ENCODE measurements at places on chromosomes 4 and X.

DNA sequence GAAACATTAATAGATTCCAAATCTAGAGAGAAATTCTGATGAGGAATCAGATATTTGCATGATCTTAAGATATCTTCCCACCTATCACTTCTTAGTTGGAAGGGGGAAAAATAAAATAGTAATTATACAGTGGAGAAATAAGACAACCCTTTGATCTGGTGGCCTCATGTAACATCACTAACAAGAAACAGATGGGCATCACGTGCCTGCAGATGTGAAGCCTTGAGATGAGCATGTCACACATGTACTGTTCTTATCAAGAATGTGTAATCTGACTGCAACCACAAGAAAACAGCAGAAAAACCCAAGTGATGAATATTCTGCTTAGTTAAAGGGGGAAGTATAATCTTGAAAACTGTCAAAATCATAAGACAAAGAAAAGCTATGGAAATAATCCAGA, 31.4 kb upstream of the NKX6-1 start:
- no peak for DNase-seq

GRCh38 chr4:19684084-19684483, 567.6 kb upstream of the SLIT2 start:
- DNase-seq, result no peak

- DNase-seq, result no peak
Measured at GRCh38 chr4:32340591-32340990, 1620.4 kb downstream of the PCDH7 start.

GRCh38 chr4:51842167-51842553, 793 bp upstream of the DCUN1D4 start:
- no peak for DNase-seq

DNA sequence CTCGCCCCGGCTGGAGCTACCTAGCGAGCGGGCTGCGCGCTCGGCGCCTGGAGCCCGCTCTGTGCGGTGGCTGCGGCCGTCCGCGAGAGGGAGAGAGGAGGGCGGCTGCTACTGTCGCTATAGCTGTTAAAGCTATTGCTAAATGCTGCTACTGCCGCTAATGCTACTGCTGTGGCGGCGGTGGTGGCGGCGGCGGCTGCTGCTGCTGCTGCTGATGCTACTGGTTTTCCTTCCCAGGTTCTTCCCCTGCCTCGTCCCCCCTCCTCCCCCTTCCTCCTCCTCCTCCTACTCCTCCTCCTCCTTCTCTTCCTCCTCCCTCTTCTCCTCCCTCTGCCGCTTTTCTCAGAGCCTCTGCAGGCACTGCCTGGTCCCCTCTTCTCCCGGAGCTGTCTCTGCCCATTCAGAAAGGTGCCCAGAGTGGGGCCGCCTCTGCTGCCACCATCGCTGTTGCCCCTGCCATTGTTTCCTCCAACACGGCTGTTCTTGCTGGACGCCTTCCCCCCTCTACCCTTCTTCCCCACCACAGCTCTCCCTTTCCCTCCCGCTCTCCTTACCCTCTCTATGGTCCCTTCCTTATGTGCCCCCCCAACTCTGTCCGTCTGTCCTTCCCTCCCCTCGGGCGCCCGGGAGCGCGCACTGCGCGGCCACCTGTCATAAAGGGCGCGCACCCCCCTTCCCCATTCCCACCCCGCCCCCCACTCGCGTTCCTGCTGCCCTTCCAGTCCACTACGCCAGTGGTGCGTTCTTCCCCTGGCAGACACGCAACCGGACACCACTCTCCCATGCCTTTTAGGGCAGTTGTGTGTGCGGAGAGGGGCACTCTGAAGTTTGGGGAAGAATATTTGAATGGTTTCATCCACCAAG, at the start of gene NEXMIF:
NEXMIF (minus strand) TSS at position 228 of the 864 bp plus-strand sequence.
- no peak for DNase-seq

- peak; percentile 81 for DNase-seq
Measured at GRCh38 chr4:101527188-101527587, 179.9 kb upstream of the PPP3CA start.

GRCh38 chr4:76984788-76985211, 35.2 kb downstream of the SEPTIN11 start:
- no peak for DNase-seq

- DNase-seq, result no peak
Measured at GRCh38 chrX:47633689-47634590, 4.2 kb upstream of the CFP start.

DNA sequence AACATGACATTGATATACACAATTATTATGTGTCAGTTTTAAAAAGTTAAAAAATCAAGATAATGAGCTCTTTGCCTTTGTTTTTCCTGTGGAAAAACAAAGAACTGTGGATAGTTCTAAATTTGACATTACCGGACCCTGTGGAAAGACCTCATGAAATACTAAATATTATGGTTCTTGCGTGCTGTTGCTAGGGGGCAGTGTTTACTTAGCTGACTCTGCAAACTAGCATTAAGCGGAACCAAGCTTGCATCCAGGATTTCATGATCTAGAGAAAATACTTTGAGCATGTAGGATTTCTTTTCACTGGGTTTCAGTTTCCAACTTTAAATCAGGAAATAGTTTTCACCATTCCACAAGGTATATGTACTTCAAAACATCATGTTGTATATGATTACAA, 33.6 kb downstream of the CLCN4 start:
- peak; percentile 28 for DNase-seq

- DNase-seq, result no peak
Measured at GRCh38 chr4:8274765-8275547, 5.4 kb downstream of the HTRA3 start.

DNA sequence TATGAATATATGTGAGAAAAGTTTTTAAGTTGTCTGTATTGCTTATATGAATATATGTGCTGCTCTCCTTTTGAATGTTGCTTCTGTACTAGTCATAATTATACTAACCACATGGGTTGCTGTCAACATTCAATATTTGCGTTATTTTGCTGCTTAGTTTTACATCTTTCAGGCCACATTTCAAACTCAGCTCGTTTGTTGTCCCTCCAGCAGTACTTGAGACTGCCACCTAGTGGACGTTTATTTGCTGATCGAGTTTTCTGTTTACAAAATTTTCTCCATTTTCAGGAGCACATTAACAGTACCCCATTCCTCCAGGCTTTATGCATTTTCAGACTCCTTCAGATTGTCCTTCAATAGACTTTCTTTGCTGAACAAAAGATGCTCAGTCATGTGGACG, 75.8 kb downstream of the NUDT11 start:
- peak; percentile 53 for DNase-seq

DNA sequence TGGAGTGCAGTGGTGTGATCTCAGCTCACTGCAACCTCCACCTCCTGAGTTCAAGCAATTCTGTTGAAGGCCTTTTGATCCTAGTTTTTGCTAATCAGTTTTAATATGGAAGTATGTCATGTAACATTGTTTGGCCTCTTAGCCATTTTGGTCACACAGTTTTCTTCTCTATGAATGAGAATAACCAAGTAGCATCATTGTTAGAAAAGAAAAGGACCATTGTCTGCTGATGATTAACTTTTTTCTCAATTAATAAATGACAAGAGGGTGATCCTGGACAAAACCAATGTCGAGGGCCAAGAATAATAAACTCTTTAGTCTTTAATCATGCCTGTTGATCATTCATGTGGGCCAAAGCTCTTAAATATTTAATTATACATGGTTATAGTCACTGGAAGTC, 289.3 kb upstream of the MAGEB2 start:
- no peak for DNase-seq

GRCh38 chr4:171983935-171984805, 171.0 kb downstream of the GALNTL6 start:
- no peak for DNase-seq

DNA sequence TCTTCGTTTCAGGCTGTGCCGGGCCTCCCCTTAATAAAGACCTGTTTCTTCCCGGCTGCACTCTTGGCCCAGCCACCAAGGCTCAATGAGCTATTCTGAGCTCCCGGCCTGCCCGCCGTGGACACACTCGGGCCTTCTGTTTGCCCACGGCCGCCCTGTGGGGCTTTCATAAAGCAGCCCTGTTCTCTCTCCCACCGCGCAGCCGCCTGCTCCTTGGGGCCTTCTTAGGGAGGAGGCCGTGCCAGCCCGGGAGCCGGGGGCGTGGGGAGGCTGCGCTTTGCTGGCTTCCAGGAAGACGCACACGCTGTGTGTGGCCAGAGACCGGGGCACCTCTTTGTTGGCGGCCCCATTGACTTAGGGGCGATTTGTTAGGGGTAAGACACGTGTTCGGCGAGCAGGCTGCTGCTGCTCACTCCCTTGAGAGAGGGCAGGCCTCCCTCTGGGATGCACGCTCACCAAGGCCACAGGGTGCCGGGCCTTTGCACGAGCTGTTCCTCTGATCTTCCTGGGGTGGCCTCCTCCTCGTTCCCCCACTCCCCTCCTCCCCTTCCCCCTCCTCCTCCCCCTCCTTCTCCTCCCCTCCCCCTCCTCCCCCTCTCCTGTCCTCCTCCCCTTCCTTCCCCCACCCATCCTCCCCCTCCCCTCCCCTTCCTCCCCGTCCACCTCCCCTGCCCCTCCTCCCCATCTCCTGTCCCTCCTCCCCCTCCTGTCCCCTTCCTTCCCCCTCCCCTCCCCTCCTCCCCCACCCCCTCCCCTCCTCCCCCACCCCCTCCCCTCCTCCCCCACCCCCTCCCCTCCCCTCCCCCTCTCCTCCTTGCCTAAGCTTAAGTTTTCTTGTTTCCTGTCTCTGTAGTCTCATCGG, 11.3 kb downstream of the BLOC1S4 start:
- no peak for DNase-seq

DNA sequence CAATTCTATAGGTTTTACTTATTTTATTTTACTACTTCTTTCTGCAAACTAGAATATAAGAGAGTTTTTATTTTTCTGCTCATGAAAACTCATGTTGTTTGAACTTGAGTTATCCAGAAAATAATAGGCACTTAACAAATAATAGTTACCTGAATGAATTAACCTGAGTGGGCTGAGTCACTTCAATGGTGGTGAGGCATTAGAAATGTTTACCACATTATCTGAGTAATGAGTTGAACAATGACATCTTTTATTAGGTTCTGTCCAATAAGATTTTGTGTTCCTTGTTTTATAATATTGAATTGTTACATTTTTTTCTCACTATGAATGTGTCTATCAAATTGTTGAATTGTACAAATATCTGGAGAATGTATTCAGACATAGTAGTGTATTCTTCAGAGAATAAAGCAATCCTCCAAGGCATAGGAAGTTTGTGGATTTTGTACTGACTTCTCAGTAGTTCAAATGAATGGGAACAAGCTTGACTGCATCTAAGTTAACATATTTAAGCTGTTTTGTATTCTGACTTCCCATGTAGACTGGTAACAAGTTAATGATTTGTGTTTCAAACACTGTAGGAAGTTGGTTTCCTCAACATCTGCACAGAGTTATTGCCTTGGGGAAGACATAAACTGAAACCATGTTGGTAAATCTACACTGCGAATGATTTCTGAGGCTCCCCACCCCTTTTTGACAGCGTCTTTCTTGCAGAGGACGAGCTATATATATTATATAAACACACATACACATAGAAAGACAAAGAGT, 1808.9 kb upstream of the TENM3 start:
- no peak for DNase-seq

Data from CD4-positive, alpha-beta T cell treated with Interleukin-4 for 1 hour (primary cell).